AG20443 (cell line): ENCODE measurements at places on chromosomes 6 and 20.
A peak's percentile ranks its signal among the peaks of the same experiment; 100 is the strongest.

DNA sequence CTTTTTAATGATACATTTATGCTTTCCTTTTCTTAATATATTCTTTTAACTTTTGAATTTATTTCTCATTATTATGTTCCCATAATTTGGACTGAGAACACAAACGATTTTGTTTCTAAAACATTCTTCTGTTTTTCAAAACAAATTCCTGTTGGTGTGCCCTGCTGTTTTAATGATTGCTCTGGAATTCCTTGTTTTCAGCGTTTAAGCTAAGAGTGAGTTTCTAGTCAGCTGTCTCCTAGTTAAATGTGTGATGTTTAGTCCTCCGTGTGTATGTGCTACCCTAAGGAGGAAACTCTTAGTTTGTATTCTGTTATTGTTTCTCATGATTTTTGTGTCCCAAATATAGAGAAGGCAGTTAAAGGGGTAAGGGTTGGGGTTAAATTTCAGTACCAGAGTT, 306.1 kb upstream of the RGS17 start:
- DNase-seq: no peak

GRCh38 chr6:141657812-141658211, 474.9 kb upstream of the GJE1 start:
- no peak for DNase-seq

DNA sequence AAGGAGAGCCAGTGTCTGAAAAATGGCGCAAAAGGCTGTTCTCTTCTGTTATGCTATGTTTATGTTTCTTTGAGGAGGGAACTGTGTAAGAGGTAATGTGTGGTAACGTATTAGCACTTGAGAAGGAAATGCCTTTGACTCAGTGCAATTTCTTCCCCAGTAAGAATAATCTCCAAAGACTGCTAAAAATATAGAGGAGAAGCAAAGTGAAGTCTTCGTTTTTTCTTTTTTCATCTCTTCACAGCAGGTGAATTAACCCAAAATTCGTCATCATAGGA, 47.1 kb upstream of the IFNGR1 start:
- DNase-seq: no peak

- DNase-seq: no peak
Observed at GRCh38 chr6:72758901-72759300, 137.0 kb downstream of the KCNQ5 start.

- DNase-seq: no peak
Observed at GRCh38 chr6:146542881-146543210, 787 bp upstream of the RAB32 start.

DNA sequence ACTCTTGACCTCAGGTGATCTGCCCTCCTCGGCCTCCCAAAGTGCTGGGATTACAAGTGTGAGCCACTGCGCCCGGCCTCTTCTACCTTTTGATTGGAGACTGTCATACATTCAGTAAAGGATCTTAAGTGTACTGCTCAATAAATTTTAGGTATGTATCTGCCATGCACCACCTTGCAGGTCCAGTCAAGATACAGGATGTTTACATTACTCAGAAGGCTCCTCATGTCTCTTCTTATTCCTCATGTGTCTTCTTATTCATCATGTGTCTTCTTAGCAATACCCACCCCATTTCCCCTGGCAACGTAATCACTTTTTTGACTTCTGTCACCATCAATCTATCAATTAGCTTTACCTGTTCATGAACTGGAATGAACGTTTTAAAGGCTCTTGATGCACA, 7.9 kb downstream of the MEA1 start:
- DNase-seq: no peak

DNA sequence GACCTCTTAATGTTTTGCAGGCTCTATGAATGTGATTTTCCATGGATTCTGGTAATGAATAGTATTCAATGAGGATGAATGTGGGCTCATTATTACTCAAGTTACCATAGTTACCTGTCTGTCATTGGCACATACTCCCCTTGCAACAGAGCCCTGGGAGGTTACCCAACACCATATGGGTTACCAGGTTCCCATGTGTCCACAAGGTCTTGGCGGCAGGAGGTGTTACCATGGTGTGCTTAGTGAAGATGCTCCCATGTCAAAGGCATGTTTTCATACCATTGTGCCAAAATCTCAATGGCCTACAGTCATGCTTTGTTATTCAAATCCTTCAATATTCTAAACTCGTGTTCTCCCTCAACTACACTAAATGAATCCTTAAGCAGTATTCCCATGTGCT, 232.5 kb downstream of the HDGFL1 start:
- no peak for DNase-seq

GRCh38 chr6:90402831-90403192, 106.2 kb upstream of the BACH2 start:
- no peak for DNase-seq

DNA sequence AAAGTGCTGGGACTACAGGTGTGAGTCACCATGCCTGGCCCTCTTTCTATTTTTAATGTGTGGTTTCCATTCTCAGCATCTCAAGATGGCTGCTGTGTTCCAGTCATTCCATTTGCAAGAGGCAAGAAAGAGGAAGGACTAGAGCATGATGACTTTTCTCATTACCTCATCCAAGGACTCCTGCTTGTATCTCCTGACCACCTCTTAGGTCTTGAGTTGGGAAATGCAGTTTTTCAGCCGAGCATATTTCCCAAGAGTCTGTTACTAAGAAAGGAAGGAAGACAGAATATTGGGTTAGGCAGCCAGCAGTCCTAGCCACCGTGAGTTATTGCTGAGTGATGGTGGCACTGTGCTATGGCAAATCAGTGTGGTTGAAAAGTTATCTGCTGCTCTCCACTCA, 108.4 kb upstream of the INSM1 start:
- DNase-seq: no peak

- DNase-seq: no peak
Observed at GRCh38 chr20:63863021-63863797, 1.9 kb upstream of the TPD52L2 start.

DNA sequence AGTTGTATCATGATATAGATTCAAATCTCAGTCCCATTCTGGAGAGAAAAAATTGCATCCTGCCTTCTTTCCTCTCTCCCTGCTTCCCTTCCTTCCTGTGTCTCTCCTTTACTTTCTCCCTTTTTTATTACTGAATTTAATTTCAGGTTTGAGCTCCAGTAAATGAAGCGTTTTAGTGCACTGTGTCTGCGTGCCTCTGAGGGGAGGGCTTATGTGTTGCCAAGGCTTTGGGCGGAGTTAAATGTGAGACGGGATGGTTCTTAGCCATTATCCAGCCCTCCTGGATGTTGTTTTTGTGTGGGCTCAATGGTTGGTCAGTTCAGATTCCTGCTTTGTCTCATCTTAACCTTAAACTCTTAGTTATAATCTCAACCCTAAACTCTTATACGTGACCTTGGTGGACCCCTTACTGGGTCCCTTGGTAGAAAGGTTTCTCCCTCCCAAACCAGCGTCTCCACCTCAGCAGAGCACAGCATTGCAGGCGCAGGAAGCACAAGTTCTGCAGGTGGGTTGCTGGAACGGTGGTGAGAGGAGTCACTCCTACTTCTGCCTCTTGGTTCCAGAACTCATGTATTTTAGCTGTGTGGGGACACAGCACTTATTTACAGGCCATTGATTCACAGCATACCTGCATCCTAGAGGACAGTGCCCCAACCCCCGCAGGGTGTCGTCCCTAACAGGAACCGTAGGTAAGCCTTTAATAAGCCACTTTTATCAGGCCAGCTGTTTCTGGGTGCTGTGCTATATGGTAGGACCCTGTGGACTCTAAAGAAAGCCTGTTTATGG, 68.5 kb downstream of the DNAH8 start:
- no peak for DNase-seq

DNA sequence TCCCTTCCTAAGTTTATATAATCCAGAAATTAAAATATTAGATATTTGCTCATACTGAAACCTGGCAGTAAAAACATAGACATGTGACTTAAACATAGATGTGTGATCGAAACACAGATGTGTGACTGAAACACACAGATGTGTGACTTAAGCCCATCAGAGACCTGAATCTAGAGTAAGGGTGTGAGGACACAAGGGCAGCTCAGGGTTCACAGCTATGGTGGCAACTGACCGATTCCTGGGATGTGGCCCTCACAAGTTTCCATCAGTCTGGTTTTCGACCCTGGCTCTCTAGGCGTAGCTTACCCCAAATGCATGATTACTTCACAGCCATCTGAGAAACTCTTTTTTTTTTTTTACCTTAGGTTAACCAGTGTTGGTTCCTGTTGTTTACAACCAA, 137.0 kb downstream of the NRN1 start:
- DNase-seq: no peak

DNA sequence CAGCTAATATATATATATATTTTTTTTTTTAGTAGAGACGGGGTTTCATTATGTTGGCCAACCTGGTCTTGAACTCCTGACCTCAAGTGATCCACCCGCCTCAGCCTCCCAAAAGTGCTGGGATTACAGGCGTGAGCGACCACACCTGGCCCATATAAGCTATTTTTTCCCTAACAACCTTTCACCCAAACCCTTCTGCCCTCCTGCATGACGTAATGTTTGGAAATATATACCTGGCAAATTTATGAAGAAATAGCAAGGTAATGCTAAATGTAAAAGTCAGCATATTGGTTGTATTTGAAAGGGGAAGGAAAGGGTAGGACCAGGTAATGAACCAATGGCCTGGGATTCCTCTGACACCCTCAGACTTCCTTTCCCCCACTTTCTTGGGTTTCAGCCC, 325.5 kb upstream of the ARID1B start:
- no peak for DNase-seq

GRCh38 chr20:22861990-22862389, 173.1 kb upstream of the SSTR4 start:
- no peak for DNase-seq

GRCh38 chr6:124599656-124600055, 362.6 kb upstream of the RNF217 start:
- DNase-seq: no peak

- peak; percentile 70 for DNase-seq
Observed at GRCh38 chr6:40550202-40551101, 36.7 kb downstream of the LRFN2 start.

DNA sequence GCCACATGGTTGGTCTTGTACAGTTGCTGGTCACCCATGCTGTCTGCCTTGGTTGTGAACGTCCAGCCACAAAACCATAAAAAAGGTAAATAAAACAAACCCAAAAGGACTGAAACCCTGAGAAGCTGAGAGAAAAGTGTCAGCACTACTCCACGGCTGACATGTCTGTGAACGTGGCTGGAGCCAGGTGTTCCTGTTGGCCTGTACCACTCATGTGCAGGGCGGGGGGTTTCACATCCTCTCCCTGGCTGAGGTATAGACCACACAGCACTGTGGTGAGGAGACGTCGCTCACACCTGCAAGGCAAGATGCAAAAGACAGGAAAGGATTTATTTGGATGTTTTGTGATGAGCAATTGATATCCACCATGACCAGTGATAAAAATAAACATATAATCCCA, 51.9 kb upstream of the MRPS10 start:
- no peak for DNase-seq

GRCh38 chr6:45714741-45715507, 300.7 kb downstream of the CLIC5 start:
- peak; percentile 84 for DNase-seq

DNA sequence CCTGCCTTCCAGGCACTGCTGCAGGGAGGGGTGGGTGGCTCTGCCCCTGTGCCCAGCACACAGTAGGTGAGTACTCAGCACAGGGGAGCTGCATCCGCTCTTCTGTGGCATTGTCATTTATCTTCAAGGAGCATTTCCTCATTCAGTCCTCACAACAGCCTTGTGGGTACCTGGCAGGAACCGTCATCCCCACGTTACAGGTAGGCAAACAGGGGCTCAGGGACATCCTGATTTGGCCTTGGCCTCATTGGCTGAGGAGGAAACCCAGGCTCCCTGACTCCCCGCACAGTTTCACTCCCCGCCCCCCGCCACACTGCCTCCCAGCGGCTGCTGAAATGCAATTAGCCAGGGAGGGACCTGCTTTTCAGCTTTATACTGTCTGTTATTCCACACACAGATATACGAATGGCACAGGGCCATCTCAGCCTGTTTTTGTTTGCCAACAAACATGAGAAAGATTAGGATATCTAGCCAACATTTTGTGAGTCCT, 24.2 kb upstream of the PNPLA1 start:
- DNase-seq: no peak

GRCh38 chr20:32570401-32571190, 14.5 kb downstream of the NOL4L start:
- no peak for DNase-seq

DNA sequence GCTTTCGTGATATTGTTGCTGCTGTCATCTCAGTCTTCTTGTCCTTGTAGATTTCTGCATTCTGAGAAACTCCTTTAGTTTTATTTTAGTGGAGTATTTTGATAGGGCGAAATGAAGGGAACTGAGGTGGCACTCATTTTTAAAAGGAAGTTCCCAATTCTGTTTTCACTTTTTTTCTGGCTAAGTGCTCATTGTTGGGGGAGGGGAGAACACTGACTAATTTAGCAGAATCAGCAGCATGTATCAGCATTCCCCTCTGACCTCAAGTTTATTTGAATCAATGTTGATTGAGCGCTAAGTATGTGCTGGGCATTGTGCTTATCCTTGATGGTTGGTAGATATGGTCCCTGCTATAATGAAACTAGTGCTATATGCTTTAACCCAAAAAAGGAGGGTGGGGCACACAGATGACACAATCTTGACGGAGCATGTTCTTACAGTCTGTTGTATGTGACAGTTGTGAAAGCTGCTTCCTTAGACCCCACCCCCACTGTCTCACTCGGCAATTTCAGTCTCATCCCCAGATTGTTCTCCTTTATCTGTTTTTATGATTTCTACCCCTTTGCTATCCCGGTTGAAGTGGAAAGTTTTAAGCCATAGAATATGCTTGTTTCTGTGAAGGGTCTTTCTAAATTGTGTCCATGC, 262.4 kb downstream of the SOX4 start:
- peak; percentile 22 for DNase-seq

DNA sequence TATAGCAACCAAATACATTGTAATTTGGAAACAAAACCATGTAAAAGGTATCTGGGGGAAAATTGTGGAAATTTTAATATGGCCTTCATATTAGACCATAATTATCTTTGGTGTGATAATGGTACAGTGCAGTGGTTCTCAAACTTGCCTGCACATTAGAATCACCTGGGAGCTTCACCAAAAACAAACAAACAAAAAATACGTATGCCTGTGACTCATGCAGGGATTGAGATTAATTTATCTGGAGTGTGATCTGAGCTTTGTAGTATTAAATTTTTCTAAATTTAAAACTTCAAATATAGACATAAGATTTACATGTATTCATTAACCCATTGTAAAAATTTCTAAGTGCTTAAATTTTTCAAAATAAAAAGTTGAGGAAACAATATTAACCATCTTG, 31.5 kb downstream of the ARHGAP18 start:
- DNase-seq: no peak

DNA sequence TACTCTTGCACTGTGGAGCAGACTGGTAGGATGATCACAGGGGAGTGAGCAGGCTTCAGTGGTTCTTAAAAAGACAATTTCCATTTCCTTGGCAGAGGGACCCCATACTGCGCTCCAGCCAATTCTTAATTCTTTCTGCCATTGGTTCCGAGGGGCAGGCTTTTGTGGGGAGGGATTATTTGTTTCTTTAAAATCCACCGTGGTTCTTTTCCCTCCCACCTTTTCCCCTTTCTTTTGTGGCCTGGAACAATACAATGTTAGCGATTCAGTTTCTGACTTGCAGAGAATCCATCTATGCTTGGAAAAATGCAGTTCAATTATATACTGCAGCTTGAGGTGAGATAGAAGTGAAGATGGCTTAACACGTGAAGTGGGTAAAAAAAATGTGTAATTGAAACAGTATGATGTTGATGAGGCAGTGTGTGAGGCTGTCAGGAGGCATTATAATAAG, 379.0 kb upstream of the FLRT3 start:
- no peak for DNase-seq
